Fibroblast of the conjunctiva (primary cell): ENCODE measurements at places on chromosomes 5 and 9.

DNA sequence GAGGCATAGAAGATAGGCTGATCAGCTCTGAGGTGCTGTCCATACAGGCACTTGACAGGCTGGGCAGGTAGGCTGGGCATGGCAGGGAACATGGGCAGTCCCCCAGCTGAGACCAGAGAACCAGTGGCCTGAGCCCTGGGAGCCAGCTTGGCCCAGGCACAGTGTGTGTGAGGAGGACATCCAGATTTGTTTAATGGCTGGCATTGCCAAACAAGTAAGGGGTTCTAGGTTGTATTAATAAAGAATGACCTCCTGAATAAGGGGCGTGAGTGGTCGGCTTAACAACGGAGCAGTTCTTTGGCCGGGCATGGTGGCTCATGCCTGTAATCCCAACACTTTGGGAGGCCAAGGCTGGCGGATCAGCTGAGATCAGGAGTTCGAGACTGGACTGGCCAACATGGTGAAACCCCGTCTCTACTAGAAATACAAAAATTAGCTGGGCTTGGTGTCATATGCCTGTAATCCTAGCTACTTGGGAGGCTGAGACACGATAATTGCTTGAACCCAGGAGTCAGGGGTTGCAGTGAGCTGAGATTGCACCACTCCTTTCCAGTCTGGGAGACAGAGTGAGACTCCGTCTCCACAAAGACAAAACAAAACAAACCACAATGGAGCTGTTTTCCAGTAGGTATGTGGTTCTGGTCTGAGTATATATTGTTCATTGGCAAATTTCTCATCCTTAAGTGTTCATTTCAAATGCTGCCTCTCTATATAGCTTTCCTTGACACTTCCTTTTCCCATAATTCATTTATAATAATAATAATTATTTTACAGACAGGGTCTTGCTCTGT is 56.2 kb downstream of the ANGPTL2 start:
- no peak for DNase-seq

GRCh38 chr5:110815916-110816605 is 77.3 kb downstream of the SLC25A46 start:
- no peak for DNase-seq

GRCh38 chr5:111478266-111478665 is 34.1 kb downstream of the STARD4 start:
- DNase-seq, result no peak

DNA sequence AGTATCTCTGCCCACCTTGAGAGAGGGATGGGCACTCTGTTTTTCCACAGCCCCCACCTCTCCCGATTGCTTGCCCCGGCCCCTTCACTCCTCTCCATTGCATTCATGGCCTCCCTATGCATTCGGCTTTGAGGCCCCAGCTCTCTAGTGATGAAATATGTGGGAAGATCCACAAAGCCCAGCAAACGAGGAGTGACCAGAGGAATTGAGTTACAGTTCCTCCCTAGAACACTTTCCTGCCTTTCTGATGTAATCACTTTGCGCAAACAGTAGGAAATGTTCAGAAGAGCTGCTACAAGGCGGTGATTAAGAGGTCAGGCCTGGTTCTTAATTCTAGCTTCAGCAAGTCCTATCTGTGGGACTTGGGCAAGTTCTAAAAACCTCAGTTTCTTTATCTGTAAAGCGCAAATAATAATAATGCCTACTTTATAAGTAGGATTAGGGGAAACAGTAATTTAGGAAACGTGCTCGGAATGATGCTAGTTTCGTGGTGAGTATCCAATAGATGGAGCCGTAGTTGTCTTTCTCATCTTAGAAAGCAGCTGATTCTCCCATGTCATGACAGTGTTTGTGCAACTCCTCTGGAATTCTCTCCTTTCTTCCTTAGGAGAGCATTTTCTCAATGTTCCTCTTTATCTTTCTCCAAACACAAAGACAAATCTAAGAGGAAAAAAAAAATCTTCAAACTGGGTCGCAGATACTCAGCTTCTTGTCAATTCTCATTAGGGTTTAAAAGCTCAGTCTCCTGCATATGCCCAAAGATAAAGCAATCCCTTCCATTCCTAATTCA is 99.5 kb upstream of the MSX2 start:
- DNase-seq, result no peak

GRCh38 chr5:30900367-30900766 is 293.1 kb upstream of the CDH6 start:
- no peak for DNase-seq

- no peak for DNase-seq
These were observed 41.0 kb downstream of the PCDHGC5 start for GRCh38 chr5:141529873-141530272.

GRCh38 chr5:170308686-170309085 is 11.1 kb upstream of the LCP2 start:
- DNase-seq, result no peak
